Fibroblast of lung (primary cell): ENCODE measurements at places on chromosomes 3 and 15. TPM values are rescaled to one million over a fixed set of nuclear protein-coding genes. Genes with fewer than 3 reads are reported as not detected.
A peak's percentile ranks its signal among the peaks of the same experiment; 100 is the strongest.

DNA sequence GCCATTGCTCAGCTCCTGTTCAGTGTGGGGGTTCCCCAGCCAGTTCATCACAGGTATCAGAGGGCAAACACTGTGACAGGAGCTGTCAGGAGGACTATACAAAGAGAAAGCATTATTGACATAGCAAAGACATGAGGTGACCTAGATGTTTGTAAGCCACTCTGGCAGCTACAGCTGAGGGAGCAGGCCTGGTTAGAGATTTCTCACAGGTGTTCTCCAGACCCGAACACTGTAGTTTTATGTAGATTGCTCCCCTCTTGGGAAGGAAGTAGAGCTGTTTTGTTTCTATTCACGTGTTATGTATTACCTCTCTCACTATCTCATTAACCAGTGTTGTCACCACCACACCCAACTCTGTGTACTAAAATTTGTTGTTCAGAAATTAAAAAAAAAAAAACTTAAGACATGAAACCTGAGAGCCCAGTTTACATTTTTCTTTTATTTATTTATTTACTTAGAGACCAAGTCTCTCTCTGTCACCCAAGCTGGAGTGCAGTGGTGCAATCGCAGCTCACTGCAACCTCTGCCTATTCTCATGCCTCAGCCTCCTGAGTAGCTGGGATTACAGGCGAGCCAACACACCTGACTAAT, 123.7 kb downstream of the RBPMS2 start:
- no peak for DNase-seq

- no peak for DNase-seq
These were observed 549.6 kb upstream of the CCDC54 start for GRCh38 chr3:106827515-106828213.

GRCh38 chr15:74780523-74781430, 1.1 kb upstream of the CSK start:
- peak; percentile 24 for DNase-seq

DNA sequence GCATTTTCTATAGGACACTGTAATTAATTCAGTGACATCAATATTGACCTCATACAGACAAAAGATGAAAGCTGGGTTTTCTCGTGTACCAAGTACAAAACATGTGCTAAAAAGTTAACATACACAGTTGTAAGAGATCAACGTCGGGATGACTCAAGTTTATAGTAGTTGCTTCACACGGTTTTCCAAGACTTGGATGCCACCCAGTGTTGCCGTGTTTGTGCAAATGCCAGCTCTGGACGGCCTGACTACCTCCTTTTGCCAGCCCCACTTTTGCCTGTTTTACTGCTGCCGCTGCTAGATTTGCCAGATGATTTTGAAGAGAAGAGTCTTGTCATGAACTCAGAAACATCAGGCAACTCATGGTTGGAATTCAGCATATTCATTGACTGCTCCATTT, 17.6 kb downstream of the EMC7 start:
- DNase-seq = peak; percentile 90

DNA sequence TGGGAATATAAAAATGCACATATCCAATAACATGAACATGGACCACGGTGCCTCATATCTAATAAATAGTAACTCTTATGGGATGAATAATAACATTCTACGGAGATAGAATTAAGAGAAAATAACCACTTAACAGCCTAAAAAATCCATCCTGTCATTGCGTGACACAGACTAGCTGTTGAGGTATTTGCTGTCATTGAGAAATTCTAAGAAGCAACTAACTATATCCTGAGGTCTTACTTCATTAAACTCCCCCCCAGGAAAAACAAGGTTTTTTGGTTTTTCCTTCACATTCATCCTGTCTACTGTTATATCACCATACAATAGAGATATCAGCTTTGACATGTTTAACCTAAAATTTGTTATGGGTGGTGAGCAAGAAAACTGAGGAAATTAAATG, 14.3 kb downstream of the CEP152 start:
- DNase-seq = peak; percentile 13

DNA sequence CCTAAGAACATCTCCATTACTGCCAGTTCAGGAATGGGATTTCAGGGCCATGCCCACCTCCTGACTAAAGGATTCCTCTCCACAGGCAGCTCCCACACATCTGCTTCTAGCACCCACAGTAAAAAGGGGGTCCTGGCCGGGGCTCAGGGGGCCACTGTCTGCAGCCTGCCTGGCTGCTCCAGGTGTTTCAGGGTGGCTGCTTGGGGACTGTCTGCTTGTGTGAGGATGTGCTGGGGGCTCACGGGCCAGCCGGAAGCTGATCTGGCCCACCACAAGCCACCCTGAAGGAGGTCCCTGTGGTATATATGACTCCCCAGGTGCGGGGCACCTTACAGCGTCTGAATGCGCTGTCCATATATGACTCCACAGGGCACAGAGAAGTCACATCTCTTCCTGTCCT, 135.4 kb downstream of the NSMCE3 start:
- DNase-seq = no peak

Gene GABRB3
- 1.5 and 1.8 TPM in 2 replicates for total RNA-seq
